ENCODE measurements at places on chromosomes 5 and 9.

GRCh38 chr5:112931473-112931872 is 9.4 kb upstream of the REEP5 start:
- DNase-seq = no peak

GRCh38 chr5:9013147-9013546 is 532.7 kb downstream of the SEMA5A start:
- DNase-seq = no peak

DNA sequence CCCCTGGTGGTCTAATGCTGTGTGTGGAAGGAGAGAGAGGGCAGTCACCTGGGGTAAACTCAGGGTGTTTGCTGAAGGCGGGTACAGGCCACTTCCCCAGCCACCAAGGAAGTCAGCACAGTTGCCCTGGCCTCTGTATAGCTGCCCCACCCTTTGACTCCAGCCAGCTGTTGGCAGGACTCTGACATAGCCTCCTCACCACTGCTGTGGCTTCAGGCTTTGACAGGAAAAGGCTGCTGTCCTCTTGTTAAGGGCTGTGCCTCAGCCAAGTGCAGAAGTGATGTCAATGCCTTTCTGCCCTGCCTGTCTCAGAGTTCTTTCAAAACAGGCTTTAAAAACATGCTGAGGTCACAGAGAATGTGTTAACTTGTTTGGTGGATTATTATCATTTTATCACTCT is 487.2 kb upstream of the KLF4 start:
- no peak for DNase-seq

DNA sequence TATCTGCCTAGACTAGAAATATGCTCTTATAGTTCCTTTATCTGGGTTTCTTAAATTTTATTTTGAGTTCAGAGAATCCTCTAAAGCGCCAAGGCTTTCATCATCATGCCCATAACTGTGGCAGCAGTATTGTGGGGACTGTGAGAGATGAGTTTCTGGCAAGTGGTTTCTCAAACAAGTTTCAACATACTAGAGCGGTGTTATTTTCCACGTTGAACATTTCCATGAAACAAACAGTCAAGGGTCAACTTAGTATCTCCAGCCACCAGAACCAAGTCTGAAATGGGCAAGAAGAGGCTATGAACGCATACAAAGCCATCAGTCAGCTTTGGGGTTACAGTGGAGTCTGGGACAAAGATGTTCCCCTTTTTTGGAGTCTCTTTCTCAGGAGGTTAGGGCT is 40.3 kb downstream of the SERINC5 start:
- DNase-seq = no peak

- no peak for DNase-seq
Observed at GRCh38 chr5:100840370-100840769, 62.7 kb downstream of the ST8SIA4 start.

DNA sequence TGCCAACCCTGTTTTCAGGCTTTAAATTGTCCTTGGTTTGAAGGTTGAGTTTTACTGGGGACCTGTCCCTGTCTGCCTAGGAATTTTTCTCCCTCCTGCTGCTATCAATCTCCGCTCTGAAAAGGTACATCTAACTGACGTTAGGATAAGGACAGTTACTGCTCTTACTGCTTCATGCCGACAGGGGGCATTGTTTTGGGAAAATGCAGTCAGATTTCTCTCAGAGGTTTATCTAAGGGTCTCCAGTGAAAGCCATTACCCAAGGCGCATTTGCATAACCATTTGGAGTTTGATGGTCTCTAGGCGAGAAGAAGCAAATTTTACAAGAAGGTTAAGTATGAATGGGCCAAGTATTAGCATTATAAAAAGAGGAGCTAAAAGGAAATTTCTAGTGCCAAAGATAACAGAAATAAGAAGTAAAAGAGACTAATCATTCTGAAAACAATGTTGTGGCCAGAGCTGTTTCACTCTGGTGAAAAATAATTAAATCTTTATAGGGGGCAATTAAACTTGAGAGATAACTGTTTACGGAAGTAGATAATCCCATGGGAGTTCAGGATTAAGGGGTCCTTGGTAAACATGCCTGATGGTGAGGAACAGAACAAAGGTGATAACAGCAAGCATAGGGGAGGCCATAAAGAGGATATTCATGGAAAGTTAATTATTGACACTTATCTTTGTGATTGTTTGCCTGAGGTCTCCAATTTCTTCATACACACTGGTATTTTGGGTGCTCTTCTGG is 605.0 kb downstream of the MTRR start:
- DNase-seq = no peak

GRCh38 chr9:135554718-135555117 is 6.8 kb upstream of the PAEP start:
- DNase-seq = no peak

- no peak for DNase-seq
Observed at GRCh38 chr5:89283728-89284493, 400.9 kb upstream of the MEF2C start.

DNA sequence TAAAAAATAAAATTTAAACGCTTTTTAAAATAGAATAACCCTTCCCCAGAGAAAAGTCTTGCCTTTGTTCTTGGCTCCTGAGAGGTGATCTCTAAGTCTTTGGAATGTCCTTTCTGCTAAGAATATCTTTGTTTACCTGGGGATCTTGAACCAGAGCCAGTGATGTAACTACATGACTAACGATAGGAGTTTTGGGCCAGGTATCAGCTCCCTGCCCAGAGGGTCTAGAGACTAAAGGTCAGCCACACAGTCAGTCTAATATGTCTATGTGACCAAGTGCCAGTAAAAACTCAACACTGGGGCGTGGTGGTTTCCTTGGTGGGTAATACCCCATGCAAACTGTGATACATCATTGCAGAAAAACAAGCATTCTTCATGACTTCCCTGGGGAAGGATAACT is 1351.9 kb upstream of the C9orf72 start:
- no peak for DNase-seq

- no peak for DNase-seq
Observed at GRCh38 chr5:17079562-17079961, 137.9 kb upstream of the BASP1 start.

GRCh38 chr5:140571105-140571504 is 6.5 kb downstream of the SLC35A4 start:
- DNase-seq = no peak

DNA sequence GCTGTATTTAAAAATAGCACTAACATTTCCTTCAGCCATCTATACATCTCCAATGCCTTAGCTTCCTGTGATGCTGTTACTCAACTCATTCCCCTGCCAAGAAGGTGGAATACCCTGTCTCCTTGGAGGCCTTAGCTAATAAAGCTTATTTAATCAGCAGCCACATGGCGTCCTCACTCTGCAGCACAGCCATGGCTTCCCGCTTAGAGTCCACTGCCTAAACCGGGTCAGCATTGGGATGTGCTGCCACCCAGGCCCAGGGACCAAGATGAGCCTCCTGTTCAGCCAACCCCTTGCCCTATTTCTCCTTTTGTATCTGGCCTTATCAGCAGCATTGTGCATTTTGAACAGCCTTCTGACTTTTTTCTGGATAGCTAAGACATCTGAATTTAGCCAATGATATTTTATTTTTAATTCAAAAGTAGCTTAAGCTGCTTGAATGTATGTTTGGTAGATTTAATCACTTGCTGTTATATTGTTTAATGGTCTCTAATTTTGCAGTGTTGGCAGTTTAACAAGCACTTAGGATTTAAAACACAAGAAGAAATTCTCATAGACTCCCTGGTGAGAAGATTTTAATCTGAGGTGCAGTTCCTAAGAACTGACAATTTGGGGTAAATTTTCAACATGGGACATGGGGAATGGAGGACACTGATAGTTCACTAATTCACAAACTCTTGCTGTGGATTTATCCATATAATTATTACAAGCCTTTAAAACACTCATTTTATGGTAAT is 113.0 kb downstream of the RPS23 start:
- peak; percentile 47 for DNase-seq

DNA sequence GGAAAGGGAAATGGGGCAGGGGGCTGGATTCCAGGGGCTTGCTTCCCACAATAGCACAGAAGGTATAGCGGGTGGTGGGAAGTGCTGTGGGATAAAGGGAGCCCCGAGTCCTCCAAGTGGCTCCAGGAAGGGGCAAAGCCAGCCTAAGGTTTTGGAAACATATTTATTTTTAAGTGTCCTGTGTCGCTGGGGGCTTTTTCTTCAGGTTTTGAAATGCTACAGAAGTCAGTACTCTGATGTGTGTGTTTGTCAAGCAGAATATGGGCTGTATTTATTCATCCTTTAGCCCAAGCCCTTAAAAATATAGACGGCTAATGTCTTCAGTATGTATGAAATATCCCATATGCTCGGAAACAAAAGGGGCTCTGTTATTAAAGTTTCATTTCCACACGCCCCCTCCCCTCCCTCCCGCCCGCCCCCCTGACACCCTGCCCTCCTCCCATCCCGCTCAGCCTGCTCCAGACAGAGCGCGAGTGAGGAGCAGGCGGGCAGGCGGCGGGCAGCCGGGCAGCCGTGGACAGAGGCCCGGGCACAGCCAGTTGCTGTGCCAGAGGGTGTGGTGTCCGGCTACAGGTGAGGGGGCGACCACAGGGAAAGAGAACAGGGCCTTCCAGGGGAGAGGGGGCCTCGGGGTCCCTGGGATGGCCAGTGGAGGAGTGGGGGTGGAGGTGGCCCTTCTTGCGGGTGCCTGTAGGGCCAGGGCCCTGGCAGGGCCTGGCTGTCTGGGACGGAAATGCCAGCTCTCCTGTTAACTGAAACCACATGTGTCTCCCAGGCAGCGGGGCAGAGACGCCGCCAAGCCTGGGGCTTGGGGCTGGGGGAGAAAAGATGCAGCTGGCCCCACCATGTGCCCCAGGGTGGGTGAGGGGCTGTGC is 39.6 kb upstream of the SYNPO start:
- DNase-seq = no peak

GRCh38 chr5:87877495-87877894 is 391.1 kb downstream of the TMEM161B start:
- DNase-seq = no peak

DNA sequence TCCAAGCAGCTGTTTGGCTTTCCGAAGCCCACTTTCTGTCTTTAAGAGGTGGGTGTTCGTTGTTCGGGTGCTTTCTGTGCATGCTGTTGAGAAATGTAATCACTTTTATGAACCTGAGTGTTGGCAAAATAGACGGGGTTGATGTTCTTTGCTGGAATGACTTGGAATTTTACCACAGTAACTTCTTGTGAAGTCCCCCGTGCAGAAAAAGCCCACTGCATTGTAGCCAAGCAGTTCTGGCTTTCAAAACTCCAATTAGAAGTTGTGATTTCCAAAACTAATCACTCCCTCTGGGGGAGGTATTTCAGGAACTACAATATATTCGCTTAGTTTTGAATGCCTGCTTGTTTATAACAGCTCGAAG is 111.1 kb downstream of the PAM start:
- no peak for DNase-seq

GRCh38 chr5:151195622-151196021 is 28.3 kb downstream of the CCDC69 start:
- no peak for DNase-seq

- DNase-seq = peak; percentile 63
Observed at GRCh38 chr5:8905021-8905420, 640.9 kb downstream of the SEMA5A start.

GRCh38 chr9:84471816-84472215 is 131.3 kb upstream of the SLC28A3 start:
- DNase-seq = no peak

DNA sequence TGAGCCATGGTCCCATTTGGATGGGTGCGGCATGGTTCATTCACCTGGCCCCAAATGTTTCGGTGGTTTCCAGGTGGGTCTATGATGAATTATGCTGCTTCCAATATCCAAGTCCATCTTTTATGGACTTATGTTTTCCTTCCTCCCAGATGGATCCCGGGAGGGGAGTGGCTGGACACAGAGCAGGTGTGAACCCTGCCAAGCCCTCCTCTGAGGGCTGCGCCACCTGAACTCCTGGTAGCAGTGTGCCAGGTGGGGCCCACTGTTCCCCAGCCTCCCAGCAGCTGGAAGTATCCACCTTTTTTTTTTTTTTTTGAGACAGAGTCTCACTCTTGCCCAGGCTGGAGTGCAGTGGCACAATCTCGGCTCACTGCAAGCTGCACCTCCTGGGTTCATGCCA is 42.9 kb downstream of the WNK2 start:
- DNase-seq = no peak

DNA sequence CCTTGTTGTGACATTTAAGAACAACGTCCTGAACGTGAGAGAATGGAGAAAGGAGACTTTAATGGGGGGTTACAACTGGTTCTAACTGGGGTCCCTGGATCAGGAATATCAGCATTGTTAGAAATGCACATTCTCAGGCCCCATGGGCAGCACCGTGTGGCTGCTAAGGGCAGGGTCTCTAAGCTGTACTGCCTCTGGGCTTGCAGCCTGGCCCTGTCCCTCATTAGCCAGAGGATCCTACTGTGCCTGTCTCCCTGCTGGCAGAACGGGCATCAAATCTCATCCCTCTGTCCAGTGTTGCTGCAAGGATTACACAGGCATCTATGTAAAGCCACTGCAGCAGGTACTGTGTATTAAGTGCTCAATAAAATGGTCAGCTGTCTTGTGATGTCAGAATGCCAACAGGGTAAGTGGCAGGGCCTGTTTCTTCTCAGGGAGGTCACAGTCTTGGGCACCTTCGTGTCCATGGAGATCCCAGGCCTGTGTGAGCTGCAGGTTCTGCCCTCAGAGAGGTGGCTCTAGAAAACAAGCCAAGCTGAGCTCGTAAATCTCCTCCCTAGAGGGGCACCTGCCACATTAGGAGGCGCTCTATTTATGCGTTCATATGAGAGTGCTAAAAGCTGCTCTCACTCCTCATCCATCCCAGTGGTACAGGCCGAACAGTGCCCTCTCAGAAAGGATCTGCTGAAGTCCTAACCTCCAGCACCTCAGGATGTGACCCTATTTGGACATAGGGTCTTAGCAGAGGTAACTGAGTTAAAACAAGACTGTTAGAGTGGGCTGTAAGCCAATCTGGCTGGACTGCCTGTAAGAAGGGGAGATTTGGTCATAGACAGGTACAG is 210.5 kb downstream of the GADD45G start:
- DNase-seq = no peak

DNA sequence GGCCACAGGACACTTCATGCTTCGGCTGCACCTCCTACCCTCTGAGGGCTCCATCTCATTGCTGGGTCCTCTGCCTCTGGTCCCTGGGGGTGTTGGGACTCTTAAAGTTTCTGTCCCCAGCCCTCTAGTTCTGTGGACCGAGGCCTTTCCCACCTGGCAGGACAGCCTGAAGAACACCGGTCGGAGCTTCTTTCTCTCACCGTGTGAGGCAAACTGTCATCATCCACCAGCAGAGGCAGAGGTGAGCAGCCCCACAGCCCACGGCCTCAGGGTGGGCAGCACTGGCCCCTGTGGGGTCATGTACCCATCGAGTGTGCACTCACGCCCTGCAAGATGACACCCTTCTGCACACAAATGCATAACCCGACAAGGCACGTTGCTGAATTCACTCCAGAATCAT is 49.9 kb downstream of the IRX2 start:
- DNase-seq = no peak

- DNase-seq = no peak
Observed at GRCh38 chr5:82918311-82919031, 158.7 kb downstream of the TMEM167A start.

DNA sequence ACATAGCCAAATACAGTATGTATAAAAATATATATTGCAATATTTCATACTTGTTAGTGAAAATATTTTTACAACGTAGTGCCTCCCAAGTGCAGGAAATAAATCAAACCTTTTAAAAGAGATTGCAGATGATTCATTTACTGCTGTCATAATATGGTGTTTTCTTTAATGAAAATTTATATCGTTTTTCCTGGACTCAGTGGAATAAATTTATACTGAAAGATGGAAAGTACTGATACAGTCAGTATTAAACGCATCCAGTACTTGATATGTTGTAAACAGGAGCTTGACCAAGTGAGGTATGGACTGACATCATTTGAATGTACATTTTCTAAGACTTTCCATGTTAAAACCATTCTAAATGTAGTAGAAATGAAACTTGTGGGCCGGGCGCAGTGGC is 143.4 kb upstream of the ZNF608 start:
- no peak for DNase-seq
